ENCODE measurements at places on chromosomes 7 and 10.

GRCh38 chr10:74955796-74956195 lies 129.4 kb downstream of the KAT6B start:
- DNase-seq, result no peak

DNA sequence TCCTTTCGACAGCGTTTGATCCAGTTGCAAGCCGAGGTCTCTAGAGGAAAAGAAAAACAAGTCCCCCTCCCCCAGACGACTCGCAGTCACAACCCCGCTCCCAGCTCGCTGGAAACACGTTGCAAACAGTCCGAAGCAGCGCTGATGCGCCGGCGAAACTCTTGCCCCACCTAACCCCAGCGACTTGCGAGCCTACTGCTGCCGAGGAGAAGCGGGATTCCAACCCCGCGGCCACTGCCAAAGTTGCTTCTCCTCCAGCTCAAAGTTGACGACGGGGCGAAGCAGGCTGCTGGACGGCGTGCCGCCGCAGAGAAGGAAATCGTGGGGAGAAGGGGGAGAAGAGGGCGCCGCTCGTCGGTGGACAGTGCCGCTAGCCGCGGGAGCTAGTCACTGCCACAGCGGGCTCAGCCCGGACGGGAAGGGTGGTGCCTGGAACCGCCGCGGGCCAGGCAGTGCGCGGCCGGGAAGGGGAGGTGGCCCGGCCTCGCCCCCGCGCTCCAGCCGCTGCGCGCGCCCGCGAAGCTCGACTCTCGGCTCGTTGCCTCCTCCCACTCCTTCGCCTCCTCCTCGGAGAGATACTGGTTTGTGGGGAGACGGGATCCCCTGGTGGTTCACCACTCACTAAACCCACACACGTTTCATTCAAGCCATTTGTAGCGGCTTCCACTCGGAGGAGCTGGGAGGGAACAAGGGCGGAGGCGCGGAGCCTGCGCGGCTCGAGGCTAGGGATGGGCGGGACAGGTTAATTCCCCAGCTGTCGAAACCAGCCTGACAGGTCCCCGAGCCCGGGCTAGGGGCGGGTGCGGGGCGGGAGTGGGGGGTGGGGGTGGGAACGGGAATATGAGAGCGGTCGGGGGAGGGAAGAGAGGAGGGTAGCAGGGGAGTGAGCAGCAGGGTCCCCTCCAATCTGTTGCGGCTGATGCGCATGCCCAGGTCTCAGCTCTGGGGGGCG lies at the start of gene GPR37:
Gene GPR37 (minus strand): TSS at position 392 of the 952 bp plus-strand sequence. CDS start 816 bp downstream, outside the sequence.
- no peak for DNase-seq

DNA sequence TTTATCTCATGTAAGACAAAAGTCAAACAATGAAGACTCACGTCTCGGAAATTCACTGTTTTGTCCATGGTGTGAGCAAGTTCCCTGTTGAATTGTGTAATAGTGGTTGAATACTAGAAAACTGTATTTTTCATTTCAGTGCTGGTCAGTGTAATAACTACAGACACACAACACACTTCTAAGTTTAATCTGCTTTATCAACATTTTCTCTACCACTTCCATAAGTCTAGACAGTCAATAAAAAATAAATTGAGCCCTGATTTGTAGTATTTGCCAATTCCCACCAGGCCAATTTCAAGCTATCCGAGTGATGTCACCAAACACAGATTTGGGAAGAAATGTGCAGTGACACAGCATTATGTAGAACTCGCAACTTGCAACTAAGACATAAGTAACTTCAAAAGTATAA lies 81.9 kb downstream of the GPR141 start:
- no peak for DNase-seq

GRCh38 chr10:91210014-91210413 lies 10.4 kb upstream of the PCGF5 start:
- DNase-seq, result no peak

DNA sequence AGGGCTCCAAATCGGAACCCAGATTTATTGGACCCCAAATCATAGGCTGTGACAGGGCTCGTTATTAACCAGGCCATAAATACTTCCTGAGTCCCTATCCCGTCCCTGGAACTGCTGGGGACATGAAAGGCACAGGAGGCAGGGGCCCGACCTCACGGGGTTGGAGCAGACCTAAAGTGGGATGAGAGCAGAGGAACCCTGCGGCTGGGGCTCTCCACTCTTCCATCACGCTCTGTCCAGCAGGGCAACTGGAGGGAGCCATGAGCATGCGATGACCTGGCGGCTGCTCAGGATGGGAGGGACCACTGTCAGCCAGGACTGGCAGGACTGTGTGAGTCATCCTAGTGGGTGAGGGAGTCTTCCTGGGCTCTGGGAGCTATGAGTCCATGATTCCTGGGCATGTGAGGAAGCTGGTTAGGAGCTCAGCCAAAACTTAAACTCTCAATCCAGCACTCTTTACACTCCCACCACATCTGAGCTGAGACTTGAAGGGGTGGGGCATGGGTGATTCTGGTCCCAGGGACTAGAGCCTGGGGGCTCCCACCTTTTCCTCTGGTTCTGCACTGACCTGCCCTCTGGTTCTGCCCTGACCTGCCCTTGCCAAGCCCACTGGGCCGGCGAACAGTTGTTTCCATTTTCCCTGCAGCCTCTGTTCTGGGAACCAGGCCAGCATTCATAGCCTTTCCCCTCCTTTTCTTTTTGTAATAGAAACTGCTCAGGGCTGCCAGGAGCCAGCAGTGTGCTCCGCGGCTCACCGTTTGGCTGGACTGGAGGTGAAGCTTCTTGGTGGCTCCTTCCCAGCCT lies 47.1 kb downstream of the SYPL1 start:
- DNase-seq, result peak; percentile 90

DNA sequence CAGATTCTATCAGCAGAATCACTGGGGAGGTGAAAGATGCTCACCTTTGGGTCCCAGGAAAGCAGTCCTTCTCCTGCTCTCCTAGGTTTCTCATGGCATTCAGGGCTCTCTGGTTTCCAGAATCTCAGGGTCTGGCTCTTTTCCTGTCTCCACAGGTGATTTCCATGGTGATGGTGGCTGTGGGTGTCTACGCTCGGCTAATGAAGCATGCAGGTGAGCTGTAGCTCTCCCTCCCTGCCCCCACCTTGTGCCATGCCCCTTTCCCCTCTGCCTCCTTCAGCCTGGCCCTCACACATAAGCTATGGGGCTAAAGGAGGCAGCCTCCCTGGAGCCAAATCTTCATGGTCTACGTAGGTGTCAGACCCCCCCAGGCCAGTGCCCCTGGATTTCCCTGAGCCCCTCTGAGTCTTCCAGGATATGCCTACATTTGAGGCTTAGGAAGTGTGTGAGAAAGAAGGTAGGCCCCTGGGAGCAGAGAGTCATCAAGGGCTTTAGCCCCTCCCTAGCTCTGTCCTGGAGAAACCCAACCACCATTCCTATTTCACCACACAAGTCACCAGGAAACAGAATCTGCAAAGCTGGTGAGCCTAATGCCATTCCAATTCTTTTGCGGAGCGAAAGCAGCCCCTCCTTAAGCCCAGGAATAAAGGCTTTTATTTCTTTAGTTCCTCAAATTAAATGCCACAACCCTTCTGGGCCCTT lies 17.2 kb downstream of the TSPAN33 start:
- DNase-seq, result no peak

GRCh38 chr7:14073988-14074387 lies 84.5 kb upstream of the ETV1 start:
- DNase-seq, result no peak

DNA sequence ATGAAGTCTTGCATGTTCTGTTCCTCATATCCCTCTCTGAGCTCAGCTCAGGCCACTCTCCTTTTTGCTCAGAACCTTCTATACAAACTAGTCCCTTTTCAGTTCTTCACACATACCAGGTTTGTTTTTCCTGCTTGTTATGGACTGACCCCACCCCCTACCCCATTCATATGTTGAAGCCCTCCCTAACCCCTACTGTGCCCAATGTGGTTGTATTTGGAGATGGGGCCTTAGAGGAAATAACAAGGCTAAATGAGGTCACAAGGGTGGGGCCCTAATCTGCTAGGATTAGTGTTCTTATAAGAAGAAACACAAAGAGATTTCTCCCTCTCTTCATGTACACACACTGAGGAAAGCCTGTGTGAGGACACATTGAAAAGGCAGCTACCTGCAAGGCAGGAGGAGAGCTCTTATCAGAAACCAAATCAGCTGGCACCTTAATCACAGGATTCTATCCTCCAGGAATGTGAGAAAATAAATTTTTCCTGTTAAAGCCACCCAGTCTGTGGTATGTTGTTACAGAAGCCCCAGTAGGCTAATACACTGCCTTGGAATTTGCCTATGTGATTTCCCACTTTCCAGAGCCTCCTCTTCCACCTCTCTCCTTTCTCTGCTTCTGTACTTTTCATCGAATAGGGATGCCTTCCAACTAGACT lies 67.3 kb upstream of the DNAJB12 start:
- no peak for DNase-seq

GRCh38 chr10:51000164-51000563 lies 74.1 kb upstream of the PRKG1 start:
- no peak for DNase-seq

- DNase-seq, result no peak
These were observed 26.5 kb downstream of the HDAC9 start for GRCh38 chr7:18521945-18522566.

DNA sequence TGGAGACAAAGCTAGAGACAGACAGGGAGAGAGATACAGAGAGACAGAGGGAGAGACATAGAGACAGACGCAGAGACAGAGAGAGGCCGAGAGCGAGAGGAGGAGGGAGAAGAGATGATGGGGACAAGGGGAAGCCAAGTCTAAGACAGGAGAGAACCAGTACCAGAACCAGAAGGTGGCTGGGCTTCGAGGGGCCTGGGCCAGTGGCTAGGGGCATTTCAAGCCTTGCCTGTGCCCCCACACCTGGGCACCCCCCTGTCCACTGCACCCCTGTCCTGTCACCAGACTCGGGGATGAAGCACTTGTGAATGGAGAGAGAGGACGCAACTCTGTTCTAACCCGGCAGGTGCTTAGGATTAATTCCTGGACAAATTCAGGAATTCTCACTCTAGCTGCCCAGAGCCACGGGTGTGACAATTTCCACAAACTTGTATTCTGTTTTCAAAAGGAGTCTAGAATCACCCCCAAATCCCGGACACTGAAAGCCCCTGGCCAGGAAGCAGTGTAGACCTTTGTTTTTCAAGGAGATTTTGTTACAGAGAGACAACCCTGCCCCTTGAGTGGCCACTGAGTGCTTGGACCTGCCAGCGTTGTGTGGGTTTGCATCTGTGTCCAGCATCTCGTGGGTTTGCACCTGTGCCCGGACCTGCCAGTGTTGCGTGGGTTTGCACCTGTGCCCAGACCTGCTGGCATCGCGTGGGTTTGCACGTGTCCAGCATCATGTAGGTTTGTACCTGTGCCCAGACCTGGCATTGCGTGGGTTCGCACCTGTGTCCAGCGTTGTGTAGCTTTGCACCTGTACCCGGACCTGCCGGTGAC lies 157.3 kb downstream of the WDR37 start:
- DNase-seq, result no peak

GRCh38 chr7:73351447-73352167 lies 23.6 kb downstream of the FKBP6 start:
- DNase-seq, result no peak

DNA sequence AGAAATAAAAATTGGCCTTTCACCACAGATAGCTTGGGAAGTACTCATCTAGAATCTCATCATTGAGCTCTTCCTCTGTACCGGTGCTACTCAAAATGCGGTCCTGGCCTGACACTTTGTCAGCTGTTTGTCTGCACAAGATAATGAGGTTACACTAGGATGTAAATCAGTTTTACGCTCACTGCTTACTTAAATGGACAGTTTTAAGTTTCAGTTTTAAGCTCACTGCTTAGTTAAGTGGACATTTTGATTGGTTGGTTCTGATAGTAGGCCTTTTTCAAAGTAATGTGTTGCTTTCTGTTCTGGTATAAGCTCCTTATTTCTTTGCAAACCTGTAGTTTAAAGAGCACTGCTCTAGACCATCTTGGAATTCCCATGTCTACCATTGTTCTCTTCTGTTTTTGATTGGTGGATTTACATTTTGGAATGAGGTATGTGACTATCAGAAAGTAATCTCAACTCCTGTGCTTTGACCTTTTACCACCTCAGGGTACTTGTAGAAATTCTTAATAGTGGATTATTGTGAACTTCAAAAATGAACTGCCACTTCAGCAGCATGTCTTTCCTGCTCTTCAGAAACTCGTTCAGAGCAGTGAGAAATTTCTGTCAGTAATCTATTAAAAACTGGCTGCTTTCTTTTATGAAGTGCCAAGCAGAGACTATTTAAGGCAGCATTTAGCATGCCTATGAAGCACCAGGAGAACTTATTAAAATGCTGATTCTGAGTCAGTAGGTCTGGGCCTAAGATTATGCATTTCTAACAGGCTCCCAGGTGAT lies 55.0 kb downstream of the C1GALT1 start:
- DNase-seq, result no peak

DNA sequence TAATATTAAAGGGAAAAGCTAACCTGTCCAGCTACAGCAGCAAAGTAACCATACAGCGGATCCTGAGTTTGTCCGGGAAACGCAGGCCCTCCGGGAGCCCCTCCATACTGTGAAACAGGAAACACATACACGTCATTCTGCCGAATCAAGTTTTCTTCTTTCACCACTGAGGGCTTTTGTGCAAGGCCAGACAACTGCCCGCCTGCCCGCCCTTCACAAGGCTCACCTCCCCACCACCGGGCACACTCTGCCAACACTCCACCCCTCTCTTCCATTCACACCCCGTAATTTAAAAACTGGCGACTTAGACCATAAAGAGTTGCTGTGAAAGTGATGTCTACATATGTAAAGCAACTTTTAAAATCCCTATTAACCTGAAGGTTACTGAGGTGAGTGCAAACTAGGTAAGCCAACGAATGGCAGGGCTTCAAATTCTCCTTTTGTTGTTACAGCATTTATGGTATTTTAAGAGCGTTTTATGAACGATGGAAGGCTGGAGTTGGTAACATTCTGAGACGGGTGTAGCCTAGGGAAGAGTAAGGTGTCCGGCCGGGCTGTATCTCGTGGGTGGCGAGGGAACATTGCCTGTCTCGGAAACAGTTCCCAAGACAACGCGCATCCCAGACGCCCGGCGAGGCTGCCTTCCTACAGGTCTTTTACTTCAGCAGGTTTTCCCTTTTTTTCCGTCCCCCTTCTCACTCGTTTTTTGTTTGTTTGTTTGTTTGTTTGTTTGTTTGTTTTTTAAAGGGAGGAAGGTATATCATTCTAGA lies 817 bp downstream of the SRI start:
- peak; percentile 42 for DNase-seq

DNA sequence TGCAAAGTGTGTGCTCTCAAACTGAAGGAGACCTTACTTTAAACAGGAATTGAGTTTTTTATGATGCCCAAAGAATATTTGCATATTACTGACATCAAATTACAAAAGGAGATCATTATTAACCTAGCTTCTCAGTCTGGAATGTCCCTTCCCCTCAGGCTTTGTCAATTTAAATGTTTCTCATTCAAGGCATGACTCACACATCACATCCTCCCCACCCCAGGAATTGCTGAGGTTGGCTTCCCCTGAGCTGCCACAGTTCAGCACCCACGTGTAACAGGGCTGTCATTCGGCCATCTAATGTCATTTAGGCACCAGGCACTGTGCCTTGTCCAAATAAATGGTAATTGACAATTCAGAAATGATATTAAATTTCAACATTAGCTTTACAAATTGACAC lies 305.9 kb upstream of the MGMT start:
- DNase-seq, result no peak

- no peak for DNase-seq
These were observed 7.6 kb downstream of the NOLC1 start for GRCh38 chr10:102159831-102160230.

GRCh38 chr7:73983437-73984164 lies 44.4 kb upstream of the ELN start:
- no peak for DNase-seq

GRCh38 chr7:36723951-36724664 lies at the start of gene AOAH:
Gene AOAH (minus strand): TSS chr7:36724494. CDS start chr7:36724148, 346 bp downstream.
- DNase-seq, result peak; percentile 68

Measured in heart left ventricle (tissue), 16 donors.